ENCODE measurements at places on chromosomes 11 and 22. TPM values are rescaled to one million over a fixed set of nuclear protein-coding genes. Genes with fewer than 3 reads are reported as not detected.
A peak's percentile ranks its signal among the peaks of the same experiment; 100 is the strongest.

DNA sequence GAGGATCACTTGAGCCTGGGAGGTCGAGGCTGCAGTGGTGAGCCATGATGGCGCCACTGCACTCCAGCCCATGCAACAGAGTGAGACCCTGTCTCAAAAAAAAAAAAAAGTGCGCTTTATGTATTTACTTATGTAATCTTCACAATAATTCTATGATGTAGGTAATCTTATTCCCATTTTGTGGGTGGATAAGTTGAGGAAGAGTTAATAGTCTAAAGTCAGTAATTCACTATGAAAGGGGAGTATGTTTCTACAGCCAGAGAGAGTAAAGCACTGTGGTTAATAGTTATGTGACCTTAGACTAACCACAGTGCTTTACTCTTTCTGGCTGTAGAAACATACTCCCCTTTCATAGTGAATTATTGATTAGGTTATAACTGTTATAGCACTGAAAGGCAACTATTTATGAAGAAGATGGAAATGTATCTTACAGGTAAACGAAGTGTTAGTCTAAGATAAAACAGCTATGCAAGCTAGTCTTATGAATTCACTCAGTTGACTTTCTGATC lies 11.9 kb downstream of the CTR9 start:
- peaks cover 16% of the 10 kb centered on the region for H3K36me3 ChIP-seq
- no peaks in the 10 kb centered on the region for H3K27me3 ChIP-seq
- H3K27ac ChIP-seq, result no peak overlapping the region
- peaks cover 4% of the 10 kb centered on the region for H3K4me1 ChIP-seq

The C11orf97 gene
- not detected for total RNA-seq

The ALDH3B2 gene
- not detected for total RNA-seq

DNA sequence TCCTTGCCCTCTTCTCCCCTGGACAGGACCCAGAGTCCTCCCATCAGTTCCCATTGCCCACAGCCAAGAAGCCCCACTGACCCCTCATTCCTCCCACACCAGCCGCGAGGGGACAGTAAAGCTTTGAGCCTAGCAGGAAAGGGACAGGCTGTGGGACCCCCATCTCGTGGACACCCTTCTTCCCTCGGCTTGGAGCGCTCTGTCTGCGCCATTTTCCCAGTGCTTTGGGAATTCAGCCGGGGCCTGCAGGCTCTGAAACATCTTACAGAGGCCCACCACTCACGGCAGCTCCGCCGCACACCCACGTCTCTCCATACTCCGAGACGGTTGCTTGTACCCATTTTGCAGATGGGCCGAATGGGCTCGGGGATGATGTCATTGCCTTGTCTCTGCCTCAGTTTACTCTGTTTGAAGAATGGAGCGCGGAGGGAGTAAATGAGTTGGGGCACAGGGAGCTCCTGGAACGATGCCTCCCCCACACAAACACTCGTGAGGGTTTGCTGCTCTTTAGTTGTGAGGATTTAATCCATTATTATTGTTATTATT lies 447.7 kb downstream of the TBC1D22A start:
- H3K4me1 ChIP-seq, result no peaks in the 10 kb centered on the region
- H3K27ac ChIP-seq, result no peak overlapping the region
- DNase-seq, result no peak
- H3K27me3 ChIP-seq, result no peaks in the 10 kb centered on the region
- H3K36me3 ChIP-seq, result no peaks in the 10 kb centered on the region
- no peak overlapping the region for H3K4me3 ChIP-seq

The YAP1 gene
- 0.06 TPM for total RNA-seq

- no peak overlapping the region for H3K27ac ChIP-seq
- no peak for DNase-seq
- H3K4me3 ChIP-seq, result no peak overlapping the region
- no peaks in the 10 kb centered on the region for H3K27me3 ChIP-seq
Measured at GRCh38 chr22:37749831-37750595, 53.2 kb downstream of the TRIOBP start.

DNA sequence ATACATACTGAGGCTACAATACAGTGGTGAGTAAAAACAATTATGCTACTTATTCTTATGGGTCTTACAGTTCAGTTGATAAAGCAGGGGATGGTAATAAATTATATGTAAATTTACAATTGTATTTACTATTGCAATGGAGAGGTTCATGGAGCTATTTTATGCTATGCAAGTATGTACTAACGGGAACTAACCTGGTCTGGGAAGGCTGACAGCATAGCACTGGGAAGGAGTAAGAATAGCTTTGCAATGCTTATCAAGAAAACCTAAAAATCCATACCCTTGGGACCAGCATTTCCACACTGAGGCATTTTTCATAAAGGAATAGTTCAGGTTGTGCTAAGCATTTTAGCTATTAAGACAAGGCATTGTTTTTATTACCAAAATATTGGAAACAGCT lies 700.6 kb downstream of the NELL1 start:
- DNase-seq, result no peak
- H3K36me3 ChIP-seq, result no peaks in the 10 kb centered on the region
- H3K27ac ChIP-seq, result no peak overlapping the region
- no peaks in the 10 kb centered on the region for H3K27me3 ChIP-seq

- DNase-seq, result no peak
- H3K4me1 ChIP-seq, result peaks cover 19% of the 10 kb centered on the region
- H3K27ac ChIP-seq, result no peak overlapping the region
- no peaks in the 10 kb centered on the region for H3K36me3 ChIP-seq
- no peaks in the 10 kb centered on the region for H3K27me3 ChIP-seq
Measured at GRCh38 chr22:22810471-22810870, 77.1 kb upstream of the IGLL5 start.

DNA sequence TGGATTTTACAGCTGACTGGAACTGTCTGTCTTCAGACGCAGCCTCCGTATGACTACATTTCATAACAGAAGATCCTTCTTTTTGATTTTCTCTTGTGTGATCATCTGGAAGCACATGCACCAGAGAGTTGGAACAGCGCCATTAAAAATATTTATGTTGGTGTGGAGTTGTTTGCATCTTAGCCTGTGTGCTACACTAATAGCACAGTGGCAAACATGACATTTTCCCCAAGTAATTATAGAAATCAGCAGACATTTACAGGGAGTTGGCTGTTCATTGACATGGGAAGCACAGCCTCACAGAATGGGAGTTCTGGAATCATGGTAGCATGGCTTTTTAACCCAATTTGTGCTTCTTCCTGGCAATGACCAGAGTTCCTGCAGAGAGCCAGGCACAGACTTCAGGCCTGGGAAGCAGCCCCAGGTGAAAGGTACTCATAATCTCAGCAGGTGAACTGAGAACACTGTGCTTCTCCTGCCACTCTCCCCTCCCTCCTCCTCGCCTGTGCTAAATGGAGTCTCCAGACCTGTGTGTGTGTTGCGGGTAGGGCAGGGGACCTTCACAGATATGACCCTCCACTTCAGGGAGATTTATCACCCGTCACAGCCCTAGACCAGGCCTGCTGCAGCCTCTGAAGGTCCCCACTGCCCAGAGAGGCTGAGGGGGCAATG lies 82.8 kb upstream of the PLET1 start:
- DNase-seq, result no peak
- no peaks in the 10 kb centered on the region for H3K27me3 ChIP-seq
- no peak overlapping the region for H3K27ac ChIP-seq
- no peak overlapping the region for H3K4me3 ChIP-seq

The GPR83 gene
- total RNA-seq, result 0.06 TPM

GRCh38 chr11:129721685-129722084 lies 94.0 kb upstream of the TMEM45B start:
- H3K27me3 ChIP-seq, result no peaks in the 10 kb centered on the region
- no peak overlapping the region for H3K27ac ChIP-seq
- no peaks in the 10 kb centered on the region for H3K36me3 ChIP-seq
- H3K4me3 ChIP-seq, result no peak overlapping the region

DNA sequence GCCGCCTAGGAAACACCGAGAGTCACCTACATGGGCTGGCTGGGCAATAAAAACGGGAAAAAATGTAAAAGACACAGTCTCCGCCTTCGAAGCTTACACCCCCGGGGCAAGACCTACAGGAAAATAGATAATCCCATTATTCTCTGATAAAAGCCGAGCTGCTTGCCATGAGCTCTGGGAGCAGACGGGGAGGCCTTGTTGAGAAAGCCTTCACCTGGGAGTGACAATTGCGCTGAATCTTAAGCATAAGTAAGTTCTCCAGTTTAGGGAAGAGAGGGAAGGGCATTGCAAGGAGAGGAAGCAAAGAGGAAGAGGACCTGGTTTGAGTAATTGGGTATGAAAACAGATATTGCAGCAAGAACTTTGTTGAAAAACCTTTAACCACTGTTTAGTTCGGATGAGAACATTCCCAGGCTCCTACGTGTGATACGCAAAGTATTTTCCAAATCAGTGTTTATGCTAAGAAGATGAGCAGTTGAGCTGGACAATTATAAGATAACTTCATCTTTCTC lies 813 bp upstream of the BTBD10 start:
- peaks cover 15% of the 10 kb centered on the region for H3K36me3 ChIP-seq
- H3K27me3 ChIP-seq, result no peaks in the 10 kb centered on the region
- H3K4me3 ChIP-seq, result peak overlapping the region; percentile 99
- H3K27ac ChIP-seq, result peak overlapping the region; percentile 98
- peaks cover 26% of the 10 kb centered on the region for H3K4me1 ChIP-seq
- DNase-seq, result no peak

DNA sequence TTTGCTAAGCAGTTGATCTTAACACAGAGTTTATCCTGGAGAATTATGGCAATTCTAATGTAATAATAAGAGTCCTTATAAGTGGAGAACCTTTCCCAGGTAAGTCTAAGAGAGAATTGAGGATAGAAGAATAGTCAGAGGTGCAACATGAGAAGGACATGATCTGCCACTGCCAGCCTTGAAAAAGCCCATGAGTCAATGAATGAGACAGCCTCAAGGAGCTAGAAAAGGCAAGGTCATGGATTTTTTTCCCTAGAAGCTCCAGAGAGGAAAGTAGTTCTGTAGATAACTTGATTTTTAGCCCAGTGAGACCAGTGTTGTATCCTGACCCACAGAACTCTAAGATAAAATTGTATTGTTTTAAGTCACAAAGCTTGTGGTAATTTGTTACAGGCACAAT lies 16.9 kb downstream of the MS4A6A start:
- peaks cover 9% of the 10 kb centered on the region for H3K4me1 ChIP-seq
- H3K4me3 ChIP-seq, result no peak overlapping the region
- peaks cover 33% of the 10 kb centered on the region for H3K27me3 ChIP-seq
- no peak for DNase-seq

GRCh38 chr22:42978453-42979103 lies 36.4 kb downstream of the PACSIN2 start:
- no peak overlapping the region for H3K4me3 ChIP-seq
- DNase-seq, result no peak
- no peaks in the 10 kb centered on the region for H3K36me3 ChIP-seq
- no peaks in the 10 kb centered on the region for H3K27me3 ChIP-seq
- peaks cover 24% of the 10 kb centered on the region for H3K4me1 ChIP-seq

DNA sequence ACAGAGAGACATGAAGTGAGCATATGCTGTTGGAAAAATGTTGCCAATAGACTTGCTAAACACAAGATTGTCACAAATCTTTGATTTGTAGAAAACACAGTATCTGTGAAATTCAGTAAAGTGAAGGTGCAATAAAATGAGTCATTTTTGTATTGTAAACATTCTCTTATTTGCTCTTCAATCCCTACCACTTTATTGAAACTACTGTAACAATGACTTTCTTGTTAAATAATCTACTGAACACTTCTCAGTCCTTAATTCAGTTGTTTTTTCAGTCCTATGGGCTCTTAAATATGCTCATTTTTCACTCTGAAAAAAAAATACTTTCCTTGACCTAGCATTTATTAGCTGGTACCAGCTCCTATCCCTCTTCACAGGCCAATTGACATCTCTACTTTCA lies 531.9 kb downstream of the DLG2 start:
- H3K4me1 ChIP-seq, result peaks cover 2% of the 10 kb centered on the region
- H3K4me3 ChIP-seq, result no peak overlapping the region
- no peaks in the 10 kb centered on the region for H3K27me3 ChIP-seq
- no peak for DNase-seq

DNA sequence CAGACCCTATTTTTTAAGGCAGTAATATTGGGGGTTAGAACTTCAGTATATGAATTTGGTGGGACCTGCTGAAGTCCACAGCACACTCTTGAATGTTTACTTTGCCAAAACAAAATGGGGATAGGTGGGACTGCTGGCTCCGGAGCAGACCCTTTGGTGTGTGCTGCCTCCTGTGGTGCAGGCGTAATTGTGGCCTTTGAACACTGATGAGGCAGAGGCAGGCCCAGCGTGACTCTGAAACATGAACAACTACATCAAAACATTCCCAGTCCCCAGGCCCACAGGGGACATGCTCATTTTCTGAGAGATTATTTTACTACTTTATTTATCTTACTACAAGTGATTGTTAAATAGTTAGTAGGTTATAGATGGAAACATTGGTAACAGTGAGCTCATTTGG lies 225.0 kb upstream of the TBCEL start:
- H3K27me3 ChIP-seq, result peaks cover 20% of the 10 kb centered on the region
- H3K4me1 ChIP-seq, result peaks cover 3% of the 10 kb centered on the region
- no peak for DNase-seq
- H3K4me3 ChIP-seq, result no peak overlapping the region
- H3K27ac ChIP-seq, result no peak overlapping the region

- no peak overlapping the region for H3K27ac ChIP-seq
- no peak for DNase-seq
Measured at GRCh38 chr11:96465512-96465911, 75.7 kb downstream of the JRKL start.

- H3K4me1 ChIP-seq, result peaks cover 15% of the 10 kb centered on the region
- H3K27me3 ChIP-seq, result no peaks in the 10 kb centered on the region
- no peak for DNase-seq
- no peak overlapping the region for H3K4me3 ChIP-seq
- H3K27ac ChIP-seq, result no peak overlapping the region
Measured at GRCh38 chr11:74775762-74776161, 27.1 kb downstream of the RNF169 start.

The OR8G1 gene
- not detected for total RNA-seq

DNA sequence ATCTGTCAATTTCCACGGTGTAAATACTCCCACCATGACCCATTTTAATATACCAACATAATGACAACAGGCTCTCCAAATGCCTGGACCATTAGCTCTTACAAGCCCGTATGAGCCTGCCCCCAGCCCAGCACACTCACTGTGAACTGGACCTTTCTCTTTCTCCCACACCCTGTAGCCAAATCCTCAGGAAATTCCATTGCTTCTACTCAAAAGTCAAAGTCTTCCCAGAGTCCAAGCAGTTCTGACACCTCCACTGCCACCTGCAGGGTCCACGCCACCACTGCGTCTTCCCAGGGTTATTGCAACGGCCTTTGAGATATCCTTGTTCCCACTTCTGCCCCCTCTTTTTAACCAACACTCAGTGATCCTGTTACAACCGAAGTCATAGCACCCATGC lies 110.1 kb upstream of the ASPHD2 start:
- H3K36me3 ChIP-seq, result no peaks in the 10 kb centered on the region
- no peak overlapping the region for H3K4me3 ChIP-seq
- DNase-seq, result no peak
- no peak overlapping the region for H3K27ac ChIP-seq
- H3K27me3 ChIP-seq, result no peaks in the 10 kb centered on the region

The OR52L1 gene
- total RNA-seq, result not detected

DNA sequence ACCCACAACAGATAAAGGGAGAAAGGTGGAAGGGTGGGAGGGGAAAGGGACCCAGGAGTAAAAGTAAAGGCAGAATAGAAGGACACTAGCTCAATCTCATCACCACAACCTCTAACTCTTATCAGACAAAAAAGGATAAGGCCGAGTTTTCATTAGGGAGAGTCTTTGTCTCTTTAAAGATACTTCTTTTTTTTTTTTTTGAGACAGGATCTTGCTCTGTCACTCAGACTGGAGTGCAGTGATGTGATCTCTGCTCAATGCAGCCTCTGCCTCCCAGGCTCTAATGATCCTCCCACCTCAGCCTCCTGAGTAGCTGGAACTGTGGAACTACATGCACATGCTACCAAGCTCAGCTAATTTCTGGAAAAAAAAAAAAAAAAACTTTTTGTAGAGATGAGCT lies 85.6 kb upstream of the CHRM4 start:
- H3K4me1 ChIP-seq, result peaks cover 29% of the 10 kb centered on the region
- H3K4me3 ChIP-seq, result no peak overlapping the region
- peaks cover 1% of the 10 kb centered on the region for H3K36me3 ChIP-seq
- no peaks in the 10 kb centered on the region for H3K27me3 ChIP-seq
- no peak overlapping the region for H3K27ac ChIP-seq

All from activated naive CD8-positive, alpha-beta T cell treated with anti-CD3 and anti-CD28 coated beads for 36 hours (primary cell).